A549 treated with Hydrocortisone at 1 μM for 4 hours (cell line): ENCODE measurements at places on chromosomes 3 and 15. TPM values are rescaled to one million over a fixed set of nuclear protein-coding genes. Genes with fewer than 3 reads are reported as not detected.

The GOLGA8M gene
- 0.05 to 0.07 TPM in 2 of 5 replicates, not detected in the others for total RNA-seq

The GOLGA8O gene
- 0.13 to 0.33 TPM (median 0.23 TPM) in 5 replicates for total RNA-seq

The MYEF2 gene
- total RNA-seq, result 13.0 to 17.3 TPM (median 15.4 TPM) in 5 replicates

The YEATS2 gene
- 10.3 to 13.8 TPM (median 12.2 TPM) in 5 replicates for total RNA-seq

The WDR93 gene
- 0.10 to 0.24 TPM (median 0.16 TPM) in 5 replicates for total RNA-seq

The MAPK6 gene
- 36.3 to 71.1 TPM (median 50.0 TPM) in 5 replicates for total RNA-seq

The BLOC1S6 gene
- 15.0 to 28.4 TPM (median 17.8 TPM) in 5 replicates for total RNA-seq

The CPN2 gene
- total RNA-seq, result not detected in 5 replicates

The TGM4 gene
- 0.12 to 0.30 TPM (median 0.16 TPM) in 5 replicates for total RNA-seq
